ENCODE measurements at places on chromosomes 16 and 17. TPM values are rescaled to one million over a fixed set of nuclear protein-coding genes. Genes with fewer than 3 reads are reported as not detected.

The ABCA9 gene
- not detected for total RNA-seq

GRCh38 chr16:3988824-3989223 lies 108.3 kb upstream of the CREBBP start:
- no peak for DNase-seq

DNA sequence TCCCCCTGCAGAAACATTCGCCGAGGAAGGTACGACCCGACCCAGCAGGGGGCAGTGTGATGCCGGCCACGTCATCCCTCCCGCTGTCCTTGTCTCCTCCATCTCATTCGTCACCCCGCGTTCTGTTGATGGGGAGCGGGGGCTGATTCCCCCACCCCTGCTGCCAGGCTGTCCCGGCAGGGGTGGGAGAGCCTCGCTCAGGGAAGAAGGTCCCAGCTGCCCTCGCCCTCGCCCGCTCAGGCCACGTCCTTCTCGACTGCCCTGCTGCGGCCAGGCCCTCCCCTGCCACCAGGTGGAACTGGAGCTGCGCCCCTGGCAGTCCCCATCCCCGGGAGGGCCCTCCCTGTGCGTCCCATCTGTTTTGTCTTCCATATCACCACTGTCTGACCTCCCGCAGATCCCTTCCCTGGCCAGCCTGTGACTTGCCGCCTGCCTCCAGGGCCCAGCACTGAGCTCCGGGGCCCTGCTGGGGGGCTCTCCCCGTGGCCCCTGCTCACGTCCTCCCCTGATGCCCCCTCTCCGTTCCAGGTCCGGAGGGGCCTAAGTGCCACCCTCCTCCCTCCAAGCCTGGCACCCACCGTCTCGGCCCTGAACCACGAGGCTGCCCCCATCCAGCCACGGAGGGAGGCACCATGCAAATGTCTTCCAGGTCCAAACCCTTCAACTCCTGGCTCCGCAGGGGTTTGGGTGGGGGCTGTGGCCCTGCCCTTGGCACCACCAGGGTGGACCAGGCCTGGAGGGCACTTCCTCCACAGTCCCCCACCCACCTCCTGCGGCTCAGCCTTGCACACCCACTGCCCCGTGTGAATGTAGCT lies 20.6 kb downstream of the ADAM11 start:
- peak; percentile 79 for DNase-seq

GRCh38 chr17:64356304-64356686 lies 34.4 kb downstream of the PECAM1 start:
- peak; percentile 46 for DNase-seq

The SLC5A11 gene
- 0.18 TPM for total RNA-seq

DNA sequence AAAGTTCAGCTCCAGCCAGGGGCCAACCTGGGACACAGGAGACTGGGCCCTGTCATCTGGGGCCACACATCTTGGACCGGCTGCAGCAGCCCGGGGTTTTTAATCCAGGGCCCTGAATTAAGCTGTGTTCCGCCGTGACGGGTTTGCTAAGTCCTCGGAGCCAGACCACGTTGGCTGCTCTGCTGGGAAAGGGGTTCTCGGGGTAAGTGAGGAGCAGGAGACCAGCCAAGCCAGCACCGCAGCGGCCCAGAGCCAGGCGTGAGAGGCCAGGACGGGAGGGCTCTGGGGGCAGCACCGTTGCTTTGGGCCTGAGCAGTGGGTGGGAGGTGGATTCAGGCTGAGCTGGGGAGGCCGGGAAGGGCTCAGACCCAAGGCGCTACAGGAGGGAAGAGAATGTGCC lies 31.3 kb upstream of the CBX4 start:
- no peak for DNase-seq

- DNase-seq: no peak
Observed at GRCh38 chr17:2755891-2756724, 6.7 kb upstream of the CCDC92B start.

The ABCA3 gene
- total RNA-seq: 9.5 TPM

The UBFD1 gene
- total RNA-seq: 97.7 TPM

The P2RX1 gene
- total RNA-seq: not detected

DNA sequence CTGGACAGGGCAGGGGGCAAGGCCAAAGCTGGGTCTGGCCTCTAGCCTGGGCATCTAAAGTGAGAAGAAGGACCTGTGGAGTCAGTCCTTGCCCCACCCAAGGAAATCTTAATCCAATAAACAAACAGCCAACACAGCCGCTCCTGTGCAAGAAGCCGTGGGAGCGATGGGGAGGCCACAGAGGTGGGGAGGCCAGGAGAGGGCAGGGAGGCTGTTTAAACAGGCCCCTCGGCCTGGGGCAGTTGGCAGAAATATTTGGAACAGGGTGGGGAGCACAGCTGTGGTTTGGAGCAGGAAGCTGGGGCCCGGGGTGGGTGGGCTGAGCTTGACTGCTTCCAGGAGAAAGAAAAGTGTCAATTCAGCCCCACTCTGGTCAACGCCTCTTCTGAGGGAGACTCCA lies 5.3 kb downstream of the ZNF385C start:
- DNase-seq: no peak

- no peak for DNase-seq
Observed at GRCh38 chr17:68513932-68514331, 1.7 kb downstream of the PRKAR1A start.

The PIK3R5 gene
- total RNA-seq: 0.07 TPM

- DNase-seq: peak; percentile 69
Observed at GRCh38 chr17:45020354-45021138, 30.9 kb downstream of the DCAKD start.

DNA sequence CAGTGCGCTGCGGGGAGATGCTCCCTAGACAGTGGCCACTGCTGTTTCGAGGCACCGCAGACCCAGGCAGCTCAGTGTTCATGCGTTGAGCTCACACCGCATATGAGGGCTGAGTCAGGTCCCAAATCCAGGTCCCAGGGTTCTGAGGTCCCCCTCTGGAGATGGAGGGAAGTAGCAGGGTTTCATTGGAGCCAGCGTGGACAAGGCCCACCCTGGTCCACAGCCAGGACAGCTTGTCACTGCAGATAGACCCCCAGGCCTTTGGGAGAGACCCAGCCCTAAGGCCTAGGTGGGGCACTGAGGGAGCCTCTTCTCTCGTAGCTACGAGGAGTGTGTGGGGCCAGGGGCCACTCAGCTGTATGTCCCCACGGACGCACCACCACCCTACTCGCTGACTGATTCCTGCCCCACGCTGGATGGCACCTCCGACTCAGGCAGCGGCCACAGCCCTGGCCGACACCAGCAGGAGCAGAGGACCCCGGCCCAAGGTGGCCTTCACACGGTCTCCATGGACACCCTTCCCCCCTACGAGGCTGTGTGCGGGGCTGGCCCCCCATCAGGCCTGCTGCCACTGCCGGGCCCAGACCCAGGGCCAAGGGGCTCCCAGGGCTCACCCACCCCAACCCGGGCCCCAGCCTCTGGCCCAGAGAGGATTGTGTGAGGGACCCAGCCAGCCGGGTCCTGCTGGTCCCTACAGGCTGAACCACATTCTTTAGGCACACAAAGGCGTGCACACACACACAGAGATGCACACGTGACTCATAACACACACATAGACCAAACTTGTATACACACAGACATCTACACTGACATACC lies 53.4 kb downstream of the BEAN1 start:
- no peak for DNase-seq

DNA sequence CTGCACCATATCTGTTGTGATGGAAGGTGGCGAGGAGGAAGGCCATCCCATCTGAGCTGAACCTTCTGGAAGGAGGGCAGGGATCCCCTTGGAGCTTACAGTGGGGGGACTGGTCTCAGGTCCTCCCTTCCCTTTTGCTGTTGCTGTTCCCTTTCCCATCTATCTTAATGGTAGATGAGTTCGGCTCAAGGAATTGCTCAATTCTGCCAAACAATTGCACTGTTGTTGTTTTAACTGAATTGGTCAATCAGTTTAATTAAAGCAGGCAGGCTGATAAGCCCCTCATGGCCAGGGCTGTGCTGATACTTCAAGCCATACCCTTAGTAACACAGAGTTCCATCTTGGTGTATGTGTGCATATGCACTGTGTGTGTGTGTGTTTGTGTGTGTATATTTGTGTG lies 220.4 kb upstream of the FOXF1 start:
- no peak for DNase-seq

GRCh38 chr16:85185303-85186100 lies 73.2 kb upstream of the CIBAR2 start:
- no peak for DNase-seq

DNA sequence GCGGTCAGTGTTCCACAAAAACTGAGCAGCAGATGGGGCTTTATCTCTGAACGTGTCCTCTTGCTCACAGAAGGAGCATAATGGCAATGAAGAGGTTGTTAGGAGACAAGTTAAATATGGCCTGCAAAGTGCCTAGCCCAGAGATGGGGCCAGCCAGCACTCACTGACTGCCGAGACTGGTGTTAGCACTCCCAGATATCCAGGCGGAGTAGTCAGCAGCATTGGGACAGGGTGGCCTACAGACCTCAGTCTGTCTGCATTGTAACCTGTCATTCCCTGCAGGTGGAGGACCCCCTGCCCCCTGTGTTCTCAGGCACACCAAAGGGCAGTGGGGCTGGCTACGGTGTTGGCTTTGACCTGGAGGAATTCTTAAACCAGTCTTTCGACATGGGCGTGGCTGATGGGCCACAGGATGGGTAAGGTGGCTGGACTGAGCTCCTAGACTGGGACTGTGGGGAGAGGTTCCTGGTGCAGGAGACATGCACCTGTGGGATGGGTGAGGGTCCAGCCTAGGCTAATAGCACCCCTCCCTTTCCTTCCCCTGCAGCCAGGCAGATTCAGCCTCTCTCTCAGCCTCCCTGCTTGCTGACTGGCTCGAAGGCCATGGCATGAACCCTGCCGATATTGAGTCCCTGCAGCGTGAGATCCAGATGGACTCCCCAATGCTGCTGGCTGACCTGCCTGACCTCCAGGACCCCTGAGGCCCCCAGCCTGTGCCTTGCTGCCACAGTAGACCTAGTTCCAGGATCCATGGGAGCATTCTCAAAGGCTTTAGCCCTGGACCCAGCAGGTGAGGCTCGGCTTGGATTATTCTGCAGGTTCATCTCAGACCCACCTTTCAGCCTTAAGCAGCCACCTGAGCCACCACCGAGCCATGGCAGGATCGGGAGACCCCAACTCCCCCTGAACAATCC lies 4.2 kb downstream of the MFAP4 start:
- DNase-seq: peak; percentile 45

The BEAN1 gene
- total RNA-seq: not detected

The KRT40 gene
- total RNA-seq: not detected

The SLC47A2 gene
- not detected for total RNA-seq

Measured in G401 (cell line).